ENCODE measurements at places on chromosomes 7 and 10.

- DNase-seq = no peak
These were observed 168.9 kb upstream of the PHF14 start for GRCh38 chr7:10804770-10805169.

DNA sequence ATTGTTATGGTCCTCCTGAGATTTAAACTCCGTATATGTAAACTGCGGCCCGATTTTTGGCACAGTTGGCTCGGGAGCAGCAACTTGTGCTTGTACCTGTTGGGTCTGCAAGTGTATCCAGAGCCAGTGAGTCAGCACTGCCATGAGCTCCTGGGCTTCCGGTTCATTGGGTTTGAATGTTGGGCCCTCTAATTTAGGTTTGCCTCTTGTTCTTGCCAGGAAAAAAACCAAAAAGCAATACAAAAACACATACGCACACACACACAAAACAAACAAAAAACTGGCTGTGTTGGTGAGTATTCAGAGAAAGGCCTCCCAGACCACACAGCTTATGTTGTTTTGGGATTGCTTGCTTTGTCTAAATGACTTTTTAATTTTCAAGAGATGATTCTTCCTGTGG, 26.3 kb downstream of the SND1 start:
- no peak for DNase-seq

DNA sequence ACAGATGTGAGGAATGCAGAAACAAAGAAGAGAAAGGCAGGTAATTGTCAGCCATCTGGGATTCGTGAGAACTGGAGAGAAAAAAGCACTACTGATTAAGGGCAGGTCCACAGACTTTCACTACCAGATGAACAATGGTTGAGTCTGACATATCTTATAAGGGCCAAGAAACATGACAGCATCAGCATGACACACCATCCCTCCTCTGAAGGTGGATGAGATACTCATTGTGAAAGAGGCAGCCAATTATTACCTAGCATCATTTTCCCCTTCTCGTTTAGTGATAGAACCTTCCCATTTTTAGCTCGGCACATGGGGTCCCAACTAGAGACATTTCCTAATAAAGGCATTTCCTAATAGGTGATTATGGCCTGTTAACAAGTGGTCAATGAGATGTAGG, 19.2 kb upstream of the MET start:
- DNase-seq = no peak

- DNase-seq = no peak
These were observed 50.8 kb downstream of the RBM20 start for GRCh38 chr10:110694820-110695538.

DNA sequence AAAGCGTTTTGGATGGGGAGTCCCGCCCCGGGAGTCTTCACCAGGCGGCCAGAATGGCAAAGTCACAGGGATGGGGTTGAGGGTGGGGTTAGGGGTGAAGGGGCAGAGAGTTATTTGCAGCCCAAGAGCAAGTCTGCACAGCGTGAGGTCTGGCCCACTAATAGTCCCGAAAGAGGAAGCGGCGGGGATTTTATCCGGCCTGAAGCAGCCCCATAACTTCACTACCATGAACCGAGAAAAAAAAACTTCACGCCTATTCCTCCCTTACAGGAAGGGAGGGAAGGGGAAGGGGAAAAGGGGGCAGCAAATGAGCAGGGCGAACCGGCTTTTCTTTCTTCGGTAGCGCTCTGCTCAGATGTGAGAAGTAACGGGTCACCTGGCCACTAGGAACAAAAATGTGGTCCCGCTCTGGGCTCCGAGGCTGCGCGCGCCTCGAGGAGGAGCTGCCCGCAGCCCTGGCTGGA, 712 bp downstream of the ITPRIP start:
- no peak for DNase-seq

DNA sequence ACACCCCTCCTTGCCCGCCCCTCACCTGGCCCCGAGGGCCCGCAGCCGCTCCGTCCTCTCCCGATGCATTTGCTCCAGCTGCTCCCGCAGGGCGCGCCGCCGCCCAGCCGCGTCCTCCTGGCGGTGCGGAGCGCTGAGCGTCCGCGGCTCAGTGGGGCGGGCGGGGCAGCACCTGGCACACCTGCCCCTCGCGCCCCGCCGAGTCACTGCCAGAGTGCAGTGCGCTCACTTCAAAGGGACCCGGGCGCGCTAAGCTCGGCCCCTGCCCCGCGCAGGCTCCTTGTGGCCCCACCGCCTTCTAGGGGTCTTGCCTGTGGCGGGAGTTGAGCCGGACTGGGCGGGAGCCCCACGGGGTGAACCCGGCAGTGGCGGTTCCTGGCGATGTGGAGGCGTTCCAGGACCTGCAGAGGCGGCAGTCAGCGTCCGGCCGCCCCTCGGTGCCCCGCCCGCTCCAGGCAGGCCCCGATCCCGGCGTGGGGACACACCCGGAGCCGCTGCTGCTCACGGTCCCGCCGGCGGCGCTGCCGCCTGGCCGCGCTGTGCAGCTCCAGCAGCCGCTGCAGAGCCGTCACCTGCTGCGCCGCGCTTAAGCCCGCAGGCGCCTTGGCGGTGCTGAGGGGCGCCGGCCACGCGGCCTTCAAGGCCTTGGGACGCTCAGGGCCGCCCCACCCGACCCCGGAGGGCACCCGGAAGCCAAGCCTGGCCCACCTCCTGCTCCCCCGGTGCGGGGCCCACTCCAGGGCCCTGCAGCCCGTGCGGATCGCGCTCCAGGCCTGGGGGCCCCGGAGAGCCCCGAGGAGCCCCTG, 6.7 kb downstream of the ATP6V1F start:
- DNase-seq = no peak

DNA sequence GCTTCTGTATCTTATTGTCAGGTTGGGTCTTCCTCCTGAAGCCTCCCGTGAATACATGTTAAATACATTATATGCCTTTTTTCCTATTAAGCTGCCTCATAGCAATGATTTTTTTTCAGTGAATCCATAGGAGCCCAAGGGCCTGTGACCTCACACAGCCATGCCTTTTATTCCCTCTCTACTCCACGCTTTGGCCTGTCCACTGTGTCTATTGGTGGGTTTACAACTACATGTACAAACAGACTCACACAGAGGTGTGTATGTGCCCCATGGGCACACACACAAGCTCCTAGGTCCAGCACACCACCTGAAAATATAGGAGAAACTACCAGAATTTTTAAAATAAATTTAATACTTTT, 560.4 kb downstream of the IPMK start:
- DNase-seq = no peak

GRCh38 chr7:79461660-79462059, 8.2 kb upstream of the MAGI2 start:
- DNase-seq = no peak
